Iris pigment epithelial cell (primary cell): ENCODE measurements at places on chromosomes 7 and 10.

DNA sequence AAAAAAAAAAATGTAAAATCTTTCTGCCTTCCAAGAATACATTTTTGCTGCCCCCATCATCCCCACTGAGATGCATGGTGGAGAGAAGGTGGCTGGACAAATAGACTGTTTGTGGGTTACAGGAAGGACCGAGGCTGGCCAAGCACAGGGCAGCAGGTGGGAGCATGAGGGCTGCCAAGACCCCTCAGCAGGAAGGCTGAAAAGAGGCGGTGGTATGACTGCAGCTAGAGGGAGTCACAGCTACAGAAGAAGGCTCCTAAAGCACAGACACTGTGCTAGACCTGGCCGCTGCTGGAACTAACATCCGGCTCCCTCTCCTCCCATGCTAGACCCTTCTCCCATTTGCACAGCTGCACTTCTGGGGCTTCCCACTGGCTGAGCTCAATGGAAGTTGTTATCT lies 289.6 kb downstream of the TCERG1L start:
- DNase-seq: no peak

GRCh38 chr10:60348982-60349381 lies 40.7 kb downstream of the ANK3 start:
- DNase-seq: peak; percentile 79

DNA sequence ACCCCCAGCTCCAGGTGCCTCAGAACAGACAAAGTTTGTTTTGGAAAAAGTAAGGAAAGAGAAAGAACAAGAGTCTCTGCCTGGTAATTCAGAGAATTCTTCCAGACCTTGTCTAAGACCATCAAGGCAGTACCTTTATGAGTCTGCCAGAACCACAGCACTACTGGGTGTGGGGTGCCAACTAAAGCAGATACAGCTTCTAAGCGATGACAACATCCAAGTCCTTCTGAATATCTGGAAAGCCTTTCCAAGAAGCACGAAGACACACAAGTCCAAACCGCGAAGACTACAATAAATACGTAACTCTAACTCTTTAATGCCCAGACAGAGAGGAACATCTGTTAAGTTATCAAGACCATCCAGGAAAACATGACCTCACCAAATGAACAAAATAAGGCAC lies 94.3 kb downstream of the SIRT1 start:
- no peak for DNase-seq

DNA sequence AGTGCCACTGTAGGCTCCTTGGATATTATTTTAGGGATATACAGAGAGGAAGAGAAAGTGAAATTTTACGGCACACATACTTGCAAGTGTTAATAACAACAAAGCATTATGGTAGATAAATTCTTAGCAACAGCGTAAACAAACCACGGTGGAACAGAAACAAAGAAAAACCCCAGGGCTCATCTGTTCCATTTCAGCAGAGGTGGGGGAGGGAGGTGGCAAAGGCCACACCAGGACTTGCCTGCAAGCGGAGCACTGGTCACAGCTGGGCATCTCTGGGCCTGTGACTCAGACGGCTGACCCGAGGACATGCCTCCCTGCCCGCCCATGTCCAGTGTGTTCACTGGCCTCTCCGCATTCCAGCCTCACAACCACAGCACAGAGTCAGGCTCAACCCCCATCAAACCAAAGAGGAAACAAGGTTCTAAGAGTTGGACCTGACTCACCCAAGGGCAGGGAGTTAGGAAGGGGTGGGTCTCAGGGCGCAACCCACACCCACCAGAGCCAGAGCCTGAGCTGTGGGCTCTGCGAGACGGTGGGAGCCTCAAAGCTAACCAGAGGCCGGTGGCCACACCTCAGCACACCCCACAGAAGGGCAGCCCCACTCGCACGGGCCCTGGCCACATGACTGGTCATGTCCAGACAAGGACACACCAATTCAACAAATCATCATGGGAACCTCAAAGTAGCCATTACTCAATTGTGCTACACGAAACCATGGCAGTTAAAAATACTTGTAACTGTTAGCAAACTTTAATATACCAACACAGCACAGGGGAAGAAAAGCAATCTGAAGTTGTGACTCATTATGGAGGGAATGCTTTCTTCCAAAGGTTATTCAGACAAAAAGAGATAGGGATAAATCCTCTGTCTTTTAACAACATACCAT lies 10.7 kb downstream of the ESYT2 start:
- DNase-seq: peak; percentile 98

DNA sequence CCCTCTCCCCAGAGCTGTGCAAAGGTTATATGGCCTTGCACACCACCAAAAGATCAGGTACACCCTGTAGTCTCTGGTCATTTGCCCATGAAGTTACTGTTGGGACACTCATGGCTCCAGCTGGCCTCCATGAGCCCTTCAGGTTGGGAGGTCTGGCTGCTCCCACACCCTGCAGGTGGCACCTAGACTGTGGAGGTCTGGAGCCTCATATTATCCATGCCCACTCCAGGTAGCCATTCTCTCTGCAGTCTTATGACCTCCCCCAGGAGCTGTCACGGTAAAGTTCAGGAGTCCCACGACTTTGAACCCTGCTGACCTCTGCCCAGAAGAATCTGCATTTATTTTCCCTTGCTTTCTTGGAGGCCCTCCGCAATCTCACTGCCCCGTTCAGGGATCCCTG lies 39.2 kb upstream of the GAD2 start:
- no peak for DNase-seq

DNA sequence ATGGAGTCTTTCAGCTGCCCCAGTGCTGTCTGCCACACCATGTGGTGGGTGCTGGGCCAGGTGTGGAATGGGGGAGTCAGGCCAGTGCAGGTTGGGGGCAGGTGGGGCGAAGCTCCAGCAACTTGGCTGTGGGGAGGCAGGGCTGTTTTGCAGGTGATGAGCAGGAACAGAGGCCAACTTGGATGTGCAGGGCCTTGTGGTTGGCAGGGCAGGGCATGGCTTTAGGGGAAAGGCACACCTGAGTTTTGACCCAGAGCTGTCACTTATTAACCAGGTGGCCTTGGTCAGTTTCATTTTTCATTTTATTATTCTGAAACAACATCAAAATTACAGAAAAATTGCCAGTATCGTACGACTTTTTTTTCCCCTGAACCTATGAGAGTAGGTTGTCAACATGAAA lies 1.1 kb upstream of the SFTPA2 start:
- DNase-seq: no peak

DNA sequence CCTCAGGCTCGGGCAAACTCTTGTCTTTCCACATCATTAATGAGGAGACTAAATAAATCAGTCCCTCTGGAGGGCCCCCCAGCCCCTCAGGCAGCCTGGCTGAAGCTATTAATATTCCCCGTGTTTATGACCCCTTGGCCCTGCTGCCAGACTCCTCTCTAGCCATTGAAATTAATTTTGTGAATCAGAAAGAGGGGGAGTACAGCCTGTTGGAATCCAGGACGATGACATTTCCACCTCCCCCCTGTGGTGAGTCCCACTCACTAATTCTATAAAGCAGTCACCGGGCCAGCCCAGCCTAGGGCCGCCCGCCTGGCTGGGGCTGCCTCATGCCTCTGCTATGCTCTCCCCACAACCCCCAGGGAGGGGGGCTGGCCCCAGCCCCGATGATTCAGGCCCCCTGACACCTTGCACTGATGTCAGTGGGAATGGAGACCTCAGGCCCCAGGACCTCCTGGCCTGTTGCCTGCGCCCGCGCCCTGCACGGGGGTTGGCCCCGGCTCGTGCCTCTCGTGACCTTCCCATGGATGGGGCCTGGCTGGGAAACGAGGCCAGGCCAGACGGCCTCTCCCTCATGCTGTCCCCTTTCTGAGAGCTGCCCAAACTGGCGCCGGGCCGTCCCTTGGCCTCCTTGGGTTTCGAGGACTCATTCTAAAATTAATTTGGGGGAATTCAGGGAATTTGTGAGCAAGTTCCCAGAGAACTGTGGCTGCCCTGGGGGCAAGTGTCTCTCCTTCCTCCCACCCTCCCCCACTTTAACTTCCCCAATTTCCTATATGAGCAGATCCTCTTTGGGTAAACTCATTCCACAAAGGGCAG lies 34.0 kb downstream of the TMEM270 start:
- peak; percentile 74 for DNase-seq

- no peak for DNase-seq
Observed at GRCh38 chr10:71816421-71816851, 34.6 kb downstream of the PSAP start.

DNA sequence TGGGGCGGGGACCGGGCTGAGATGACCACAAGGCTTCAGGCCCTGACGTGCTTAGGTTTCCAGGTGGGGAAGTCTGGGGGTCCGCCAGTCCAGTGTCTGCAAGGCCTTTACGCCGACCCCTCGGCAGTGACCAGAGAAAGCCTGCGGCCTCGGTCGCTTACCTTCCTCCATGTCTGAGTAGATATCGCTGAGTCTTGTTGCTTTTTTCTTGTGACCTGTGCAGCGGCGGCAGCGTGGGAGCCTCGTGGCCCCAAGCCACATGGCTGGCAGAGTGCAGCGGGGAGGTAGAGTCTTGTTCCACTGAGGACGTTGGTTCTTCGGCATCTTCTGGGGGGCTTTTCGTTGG lies 329 bp downstream of the NOLC1 start:
- peak; percentile 44 for DNase-seq

DNA sequence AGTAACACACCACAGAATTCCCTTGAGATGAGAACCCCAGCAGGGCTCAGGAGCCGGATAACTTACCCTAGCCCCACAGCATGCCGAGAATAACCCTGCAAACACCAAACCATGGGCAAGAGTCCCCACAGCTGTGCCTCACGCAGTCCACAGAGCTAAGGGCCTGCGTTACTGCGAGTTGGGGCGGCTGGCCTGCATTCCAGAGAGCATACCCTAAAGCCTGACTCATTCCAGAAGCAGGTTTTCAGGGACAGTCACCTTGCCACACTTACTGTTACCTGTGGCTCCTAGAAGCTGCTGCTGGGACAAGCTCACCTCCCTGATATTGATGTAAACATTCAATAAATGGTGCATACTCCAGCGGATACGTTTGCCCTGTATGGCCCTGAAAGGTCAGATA lies 18.6 kb downstream of the FGFR2 start:
- no peak for DNase-seq

- DNase-seq: no peak
Observed at GRCh38 chr7:16940776-16941175, 59.0 kb upstream of the AGR3 start.

- no peak for DNase-seq
Observed at GRCh38 chr10:130483691-130484467, 347.7 kb downstream of the GLRX3 start.

GRCh38 chr10:86635402-86635801 lies 18.9 kb upstream of the OPN4 start:
- peak; percentile 69 for DNase-seq

GRCh38 chr7:43632746-43633145 lies 49.8 kb downstream of the STK17A start:
- DNase-seq: no peak

- no peak for DNase-seq
Observed at GRCh38 chr10:44890696-44891563, 20.2 kb upstream of the TMEM72 start.

- no peak for DNase-seq
Observed at GRCh38 chr7:143361552-143362130, 872 bp downstream of the FAM131B start.

- DNase-seq: no peak
Observed at GRCh38 chr10:95122736-95123135, 53.4 kb upstream of the CYP2C8 start.

GRCh38 chr10:536935-537334 lies 152.5 kb downstream of the DIP2C start:
- no peak for DNase-seq

DNA sequence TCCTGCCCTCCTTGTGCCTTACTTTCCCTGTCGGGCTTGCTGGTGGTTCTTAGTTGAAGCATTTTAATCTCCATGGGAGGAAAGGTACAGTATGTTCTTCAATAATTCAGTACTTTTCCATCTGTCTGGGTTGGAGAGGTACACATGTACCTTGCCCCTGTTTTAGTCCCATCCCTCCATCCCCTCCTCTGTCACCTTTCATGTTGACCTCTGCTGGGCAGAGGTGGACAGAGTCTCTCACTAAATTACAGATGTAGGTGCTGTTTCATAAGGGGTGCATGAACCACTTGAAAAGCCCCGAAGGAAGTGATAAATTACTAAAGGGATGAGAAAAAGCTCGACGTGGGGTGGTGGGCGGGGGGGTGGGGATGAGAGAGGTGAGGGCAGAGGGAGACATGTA lies 5.4 kb downstream of the AGFG2 start:
- DNase-seq: no peak
